ENCODE measurements at places on chromosomes 4 and X.

DNA sequence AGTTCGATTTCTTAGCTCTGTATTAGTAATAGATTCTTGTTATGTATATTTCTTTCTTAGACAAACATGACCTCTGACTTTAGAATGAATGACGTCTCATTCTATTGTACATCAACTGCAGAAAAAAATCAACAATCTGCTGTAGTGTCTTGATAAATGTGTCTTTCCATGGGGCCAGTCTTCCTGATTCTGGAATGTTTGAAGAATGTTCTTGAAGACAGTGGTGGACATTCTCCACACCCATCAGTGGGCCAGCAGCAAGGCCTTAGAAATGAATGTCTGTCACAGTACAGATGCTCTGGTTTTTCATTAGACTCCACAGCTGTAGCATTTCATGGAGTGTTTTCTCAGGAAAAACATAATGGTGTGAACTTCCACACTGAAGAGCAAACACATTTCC lies 63.2 kb upstream of the FAM47B start:
- no peak for DNase-seq

GRCh38 chr4:128516301-128516969 lies 228.8 kb upstream of the PGRMC2 start:
- DNase-seq, result no peak

DNA sequence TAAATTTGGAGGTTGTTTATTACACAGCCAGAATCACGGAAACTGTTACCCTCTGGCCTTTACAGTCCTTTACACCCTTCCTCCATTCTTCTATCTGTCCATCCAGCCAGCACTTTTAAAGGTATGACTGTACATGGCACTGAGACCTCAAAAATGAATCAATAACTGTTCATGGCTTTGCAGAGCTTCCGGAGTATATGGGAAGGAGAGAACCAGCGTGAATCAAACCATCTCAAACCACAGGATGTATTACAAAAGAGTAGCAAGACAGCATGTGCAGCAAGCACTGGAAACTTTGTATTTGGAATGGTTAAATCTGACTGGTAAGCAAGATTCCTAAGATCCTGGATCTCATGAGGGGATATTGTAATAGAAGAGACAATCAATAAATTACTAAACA lies 228.5 kb upstream of the CASK start:
- no peak for DNase-seq

DNA sequence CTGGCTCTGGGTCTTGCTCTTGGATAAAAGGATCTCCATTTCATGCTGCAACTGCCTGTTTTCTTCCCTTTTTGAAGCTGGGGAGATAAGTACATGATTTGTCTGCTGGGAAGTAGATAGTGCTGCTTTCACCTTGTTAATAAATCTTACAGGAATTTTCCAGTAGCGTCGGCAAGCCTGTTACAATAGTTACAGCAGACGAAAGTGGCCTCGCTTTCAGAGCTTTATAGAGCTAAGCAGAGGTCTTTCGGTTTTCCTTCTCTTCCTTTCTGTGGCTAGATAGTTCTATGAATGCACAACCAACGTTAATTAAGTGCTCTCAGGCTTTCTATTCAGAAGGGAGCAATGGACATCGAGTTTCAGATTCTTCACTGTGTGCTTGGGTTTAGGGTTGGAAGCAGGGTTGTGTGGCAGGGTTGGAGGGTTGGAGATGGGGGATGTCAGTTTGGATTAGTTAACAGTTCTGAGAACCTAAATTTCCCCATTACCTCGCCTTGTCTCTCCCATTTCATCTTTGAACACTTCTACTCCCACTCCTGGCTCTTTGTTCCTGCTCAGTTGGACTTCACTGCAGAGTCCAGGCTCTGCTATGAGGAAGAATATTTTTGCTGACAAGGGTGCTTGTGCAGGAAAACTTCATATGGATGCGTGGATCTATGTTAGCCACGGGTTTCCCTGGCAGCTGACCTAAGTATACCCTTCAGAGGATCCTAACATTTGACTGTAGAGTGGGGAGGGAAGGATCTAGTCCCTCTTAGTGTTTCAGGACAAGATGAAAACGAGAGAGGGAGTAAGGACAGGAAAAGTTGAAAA lies 237.9 kb downstream of the ARHGAP10 start:
- DNase-seq, result no peak

DNA sequence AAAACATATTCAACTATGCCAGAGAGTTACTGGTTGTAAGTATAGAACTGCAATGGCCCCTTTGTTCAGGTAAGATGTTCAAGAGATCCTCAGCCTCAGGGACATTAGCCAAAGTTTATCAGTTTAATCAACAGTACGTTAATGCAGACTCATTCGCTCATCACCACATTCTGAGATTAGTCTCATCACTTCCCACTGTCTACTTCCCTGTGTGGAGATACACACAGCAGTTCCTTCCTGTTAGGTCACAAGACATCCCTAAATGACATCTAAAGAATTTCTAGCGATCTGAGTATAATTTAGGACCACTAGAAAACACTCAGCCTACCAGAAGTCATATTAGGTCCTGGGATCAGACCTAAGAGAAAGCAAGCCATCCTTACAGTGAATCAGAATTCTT lies 10.4 kb downstream of the SLC10A7 start:
- no peak for DNase-seq

Measured in cerebellar nuclear complex (tissue), 1 donor.